ENCODE measurements at places on chromosomes 13 and 19.

- no peak for DNase-seq
Observed at GRCh38 chr19:23415034-23415433, 19.8 kb upstream of the ZNF91 start.

DNA sequence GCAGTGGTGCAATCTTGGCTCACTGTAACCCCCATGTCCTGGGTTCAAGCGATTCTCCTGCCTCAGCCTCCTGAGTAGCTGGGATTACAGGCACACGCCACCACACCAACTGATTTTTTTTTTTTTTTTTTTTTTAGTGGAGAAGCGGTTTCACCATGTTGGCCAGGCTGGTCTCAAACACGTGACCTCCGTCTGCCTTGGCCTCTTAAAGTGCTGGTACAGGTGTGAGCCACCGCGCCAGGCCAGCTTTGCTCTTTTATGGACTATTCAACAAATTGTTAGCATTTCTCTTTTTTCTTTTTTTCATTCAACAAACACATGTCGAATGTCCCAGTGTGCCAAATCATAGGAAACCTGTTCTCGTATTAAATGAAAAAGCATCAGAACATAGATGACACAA is 99.6 kb downstream of the INSR start:
- no peak for DNase-seq

DNA sequence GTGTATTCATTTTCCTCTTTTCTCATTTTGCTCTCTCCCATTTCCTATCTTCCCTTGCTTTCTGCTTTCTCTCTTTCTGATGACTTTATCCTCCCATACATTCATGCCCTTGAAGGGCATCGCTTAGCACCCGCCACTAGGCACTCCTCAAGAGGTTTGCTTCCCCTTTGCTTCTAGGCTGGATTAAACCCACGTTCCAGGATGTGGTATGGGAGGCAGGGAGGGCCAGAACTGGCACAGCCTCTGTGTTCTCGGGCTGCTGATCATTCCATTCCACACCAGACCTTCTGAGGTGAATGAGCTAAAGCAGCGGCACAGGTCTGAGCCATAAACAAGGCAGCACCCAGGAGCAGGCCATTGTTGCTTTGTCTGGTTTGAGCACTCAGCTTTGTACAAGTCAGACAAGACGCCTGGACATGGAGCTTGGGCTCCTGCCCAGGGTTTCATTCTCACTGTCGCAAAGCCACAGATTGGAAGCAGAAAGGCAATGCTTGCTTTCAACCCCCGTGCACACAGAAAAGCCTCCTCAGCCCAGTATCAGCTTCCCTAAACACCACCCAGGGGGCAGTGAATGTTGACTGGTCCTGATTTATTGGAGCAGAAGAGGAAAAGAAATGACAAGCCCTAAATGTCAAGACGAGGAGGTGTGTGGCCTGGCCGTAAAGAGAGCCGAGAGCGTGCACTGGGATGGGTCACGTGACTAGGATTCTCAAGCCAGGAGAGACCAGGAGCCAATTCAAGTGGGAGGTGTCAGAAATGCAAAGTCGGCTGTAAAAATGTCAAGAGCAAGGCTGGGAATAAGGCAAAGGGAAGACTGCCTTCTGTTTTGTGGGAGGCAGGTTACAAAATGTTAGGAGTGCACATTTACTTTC is 218.0 kb upstream of the SERP2 start:
- no peak for DNase-seq

- DNase-seq, result no peak
Observed at GRCh38 chr19:29843180-29844051, 31.6 kb downstream of the CCNE1 start.

- no peak for DNase-seq
Observed at GRCh38 chr19:33394006-33394722, 20.7 kb downstream of the CEBPG start.

DNA sequence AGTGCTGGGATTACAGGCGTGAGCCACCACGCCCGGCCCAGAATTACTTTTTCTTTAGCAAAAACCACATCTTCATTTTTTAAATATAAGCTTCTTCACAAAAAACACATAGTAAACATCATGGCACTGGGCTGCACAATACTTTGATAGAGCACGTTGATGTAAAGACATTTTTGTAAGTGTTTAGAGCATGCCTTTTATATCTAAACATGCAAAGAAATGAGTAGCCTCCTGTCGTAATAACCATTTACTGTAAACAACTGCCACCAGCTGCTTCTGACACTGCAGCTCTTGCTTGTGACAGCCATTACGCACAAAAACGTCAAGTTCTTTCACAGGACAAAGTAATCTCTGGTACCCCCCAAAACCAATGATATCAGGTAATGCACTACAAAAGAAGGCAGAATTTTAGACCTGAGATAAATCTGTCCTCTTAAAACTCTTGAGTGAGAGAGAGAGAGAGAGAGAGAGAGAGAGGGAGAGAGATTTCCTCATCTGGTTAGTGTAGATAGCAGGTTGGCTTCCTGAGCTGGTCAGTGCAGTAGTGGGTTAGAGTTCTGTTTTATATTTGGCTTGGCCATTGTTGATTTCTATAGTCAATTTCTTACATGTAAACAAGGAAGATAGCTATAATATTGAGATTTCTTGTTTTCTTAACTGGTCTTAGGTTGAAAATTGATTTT is 6.7 kb upstream of the ZNF548 start:
- no peak for DNase-seq

GRCh38 chr19:40690050-40690692 is at the start of gene NUMBL:
TSS of gene NUMBL (minus strand) at chr19:40690651. CDS start at chr19:40690483, 168 bp downstream.
- DNase-seq, result no peak

GRCh38 chr13:59531571-59532091 is 632.1 kb downstream of the DIAPH3 start:
- DNase-seq, result no peak

DNA sequence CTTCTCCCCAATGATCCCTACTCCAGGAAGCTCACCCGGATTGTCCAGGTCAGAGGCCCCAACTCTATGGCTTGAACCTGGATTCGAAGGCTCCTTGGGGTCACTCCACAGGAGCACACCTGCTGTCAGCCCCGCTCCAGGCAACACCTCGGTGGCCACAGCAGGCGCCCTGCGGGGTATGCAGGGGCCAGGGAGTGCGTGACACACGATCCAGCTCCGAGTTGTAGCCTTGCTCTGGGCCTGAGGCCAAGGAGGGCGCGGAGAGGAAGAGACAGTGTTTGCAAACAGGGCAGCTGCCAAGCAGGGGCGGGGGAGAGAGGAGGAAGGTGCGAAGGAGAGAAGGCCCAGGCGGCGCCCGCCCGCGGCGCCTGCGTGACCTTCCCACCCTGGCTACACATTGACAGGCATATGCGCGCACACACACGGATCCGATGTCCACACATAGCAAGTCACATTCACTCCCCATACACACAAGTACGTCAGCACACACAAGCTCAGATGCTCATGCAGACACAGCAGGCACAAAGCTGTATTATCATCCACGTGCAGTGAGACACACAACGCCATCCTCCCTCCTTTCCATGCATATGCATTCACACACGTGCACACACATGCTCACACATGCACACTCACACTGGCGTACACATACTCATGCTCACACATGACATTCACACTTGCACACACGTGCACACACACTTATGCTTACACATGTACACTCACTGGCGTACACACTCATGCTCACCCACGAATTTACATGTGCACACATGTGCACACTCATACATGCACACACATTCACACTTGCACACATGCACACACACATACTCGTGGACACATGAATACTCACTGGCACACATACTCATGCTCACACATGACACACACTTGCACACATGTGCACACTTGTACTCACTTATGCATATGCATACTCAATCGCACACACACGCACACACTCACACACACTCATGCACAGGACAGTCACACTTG is 10.4 kb downstream of the SBK2 start:
- DNase-seq, result no peak

GRCh38 chr13:49319551-49319950 is 71.8 kb downstream of the CDADC1 start:
- DNase-seq, result no peak

DNA sequence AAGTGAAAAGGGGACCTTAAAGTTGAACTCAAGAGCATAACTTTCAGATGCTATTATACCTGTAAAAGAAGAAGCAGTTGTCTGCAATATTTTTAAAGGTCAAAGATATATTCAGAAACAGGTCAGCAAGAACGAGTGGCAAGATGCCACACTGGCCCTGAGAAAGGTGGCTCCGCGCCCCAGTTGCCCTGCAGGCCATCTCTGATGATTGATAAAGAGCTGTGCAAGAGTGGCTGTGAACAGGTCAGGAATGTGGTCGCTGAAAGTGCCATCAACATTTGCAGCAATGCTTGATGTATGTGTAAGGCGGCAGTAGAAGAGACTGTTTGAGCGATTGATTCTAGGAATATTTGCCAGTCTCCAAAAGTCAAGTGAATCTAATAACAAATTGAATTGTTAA is 664.2 kb upstream of the SLC10A2 start:
- DNase-seq, result no peak

- no peak for DNase-seq
Observed at GRCh38 chr19:58562122-58563033, 4.0 kb upstream of the UBE2M start.

GRCh38 chr13:40079721-40080120 is 424.3 kb downstream of the COG6 start:
- DNase-seq, result no peak

DNA sequence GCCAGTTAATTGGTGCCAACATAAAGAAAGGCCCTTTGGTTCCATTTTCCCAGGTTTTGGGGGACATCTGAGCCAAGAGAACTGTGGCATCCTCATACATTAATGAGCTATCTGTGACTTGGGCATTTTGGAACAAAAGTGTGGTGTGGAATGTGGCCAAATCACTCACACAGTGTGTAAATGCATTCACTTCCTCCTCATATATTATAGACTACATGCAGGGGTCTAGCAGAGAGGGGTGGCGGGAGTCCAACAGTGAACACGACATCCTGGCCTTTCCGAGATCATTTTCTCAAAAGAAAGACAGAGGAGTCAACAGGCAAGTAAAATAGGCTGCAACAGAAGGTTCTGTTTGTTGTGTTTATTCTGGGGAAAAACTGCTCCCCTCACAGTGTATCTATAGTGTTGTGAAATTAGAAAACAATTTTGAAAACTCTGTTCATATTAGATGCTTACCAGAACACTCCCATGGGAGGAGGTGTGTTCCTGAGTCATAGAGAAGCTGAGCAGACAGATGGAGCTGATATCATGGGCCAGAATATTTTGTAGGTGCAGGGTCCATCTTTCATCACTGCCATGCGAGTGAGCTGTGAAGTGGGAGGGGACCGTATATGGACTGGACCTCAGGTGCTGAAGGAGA is 36.9 kb downstream of the PABPC3 start:
- DNase-seq, result no peak

- DNase-seq, result no peak
Observed at GRCh38 chr13:71605744-71606143, 261.3 kb downstream of the DACH1 start.
